Activated CD4-positive, alpha-beta T cell treated with anti-CD3 and anti-CD28 coated beads, Interleukin-2, Interleukin-6, amounts not matched to agents 100 ng/mL and 50 ng/mL, durations not matched to agents 16 hours and 8 hours (primary cell): ENCODE measurements at places on chromosomes 1 and 21.

DNA sequence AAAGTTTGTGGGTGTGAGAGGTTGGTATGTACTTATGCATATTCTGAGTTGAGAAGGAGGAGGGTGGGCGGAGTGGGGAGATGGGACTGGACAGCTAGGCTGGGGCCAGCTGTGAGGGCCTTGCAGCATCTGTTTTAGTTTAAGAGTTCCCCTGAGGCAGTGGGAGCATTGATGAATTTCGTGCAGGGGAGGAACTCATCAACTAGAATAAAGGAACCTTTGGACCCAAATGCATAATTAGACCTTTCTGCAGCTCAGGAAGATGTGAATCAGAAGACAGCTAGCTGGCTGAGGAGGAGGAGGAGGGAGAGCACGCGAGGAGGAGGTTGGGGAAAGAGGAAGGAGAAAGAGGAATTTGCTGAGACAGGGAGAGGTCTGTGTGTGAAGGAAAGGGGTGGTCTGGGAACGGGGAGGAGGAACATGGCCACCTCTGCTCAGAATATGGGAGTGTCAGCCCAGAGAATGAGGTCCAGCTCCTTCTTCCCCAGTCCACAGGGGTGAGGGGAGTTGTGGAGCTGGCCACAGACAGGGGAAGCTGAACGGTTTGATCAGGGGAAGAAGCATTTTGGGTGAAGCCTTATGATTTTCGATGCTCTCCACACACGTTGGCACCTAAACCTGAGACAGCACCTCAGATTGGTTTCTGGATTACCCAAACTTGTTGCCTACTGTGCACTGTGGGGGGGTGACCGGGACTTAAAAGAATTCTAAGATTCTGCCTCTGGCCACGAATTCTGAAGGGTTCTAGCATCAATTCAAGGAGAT lies 27.7 kb downstream of the MYOG start:
- DNase-seq = no peak

DNA sequence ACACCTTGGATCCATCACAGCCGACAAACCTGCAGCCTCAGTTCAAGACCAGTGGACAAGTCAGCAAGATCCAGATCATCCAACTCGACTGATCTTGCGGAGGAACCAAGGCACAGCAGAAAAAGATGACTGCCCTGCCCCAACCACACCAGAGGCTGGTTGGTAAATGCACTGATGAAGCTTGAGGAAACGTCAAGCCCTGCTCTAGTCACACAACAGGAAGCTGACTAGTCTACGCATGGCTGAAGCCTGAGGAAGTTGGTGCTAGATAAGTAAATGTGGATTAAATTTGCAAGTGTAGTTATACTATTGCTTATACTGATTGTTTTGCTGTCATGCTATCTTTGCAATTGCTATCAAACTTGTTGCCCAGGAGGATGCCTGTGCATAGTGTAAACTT lies 89.0 kb downstream of the LIPI start:
- no peak for DNase-seq

GRCh38 chr1:224739303-224739996 lies 123.3 kb downstream of the CNIH3 start:
- DNase-seq = no peak

- DNase-seq = no peak
These were observed 1050.1 kb downstream of the PLA2G4A start for GRCh38 chr1:187878883-187879282.

- DNase-seq = no peak
These were observed 34.5 kb upstream of the CSF3R start for GRCh38 chr1:36517011-36517771.

DNA sequence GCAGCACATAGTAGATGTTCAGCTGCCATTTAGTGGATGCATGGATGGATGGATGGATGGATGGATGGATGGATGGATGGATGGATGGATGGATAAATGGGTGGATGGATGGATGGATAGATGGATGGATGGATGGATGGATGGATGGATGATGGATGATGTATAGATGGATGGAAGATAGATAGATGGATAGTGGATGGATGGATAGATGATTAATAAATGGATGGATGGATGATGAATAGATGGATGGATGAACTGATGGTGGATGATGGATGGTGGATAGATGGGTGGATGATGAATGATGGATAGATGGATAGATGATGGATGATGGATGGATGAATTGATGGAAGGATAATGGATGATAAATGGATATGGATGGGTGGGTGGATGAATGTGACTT lies 20.6 kb downstream of the MATN1 start:
- DNase-seq = no peak

DNA sequence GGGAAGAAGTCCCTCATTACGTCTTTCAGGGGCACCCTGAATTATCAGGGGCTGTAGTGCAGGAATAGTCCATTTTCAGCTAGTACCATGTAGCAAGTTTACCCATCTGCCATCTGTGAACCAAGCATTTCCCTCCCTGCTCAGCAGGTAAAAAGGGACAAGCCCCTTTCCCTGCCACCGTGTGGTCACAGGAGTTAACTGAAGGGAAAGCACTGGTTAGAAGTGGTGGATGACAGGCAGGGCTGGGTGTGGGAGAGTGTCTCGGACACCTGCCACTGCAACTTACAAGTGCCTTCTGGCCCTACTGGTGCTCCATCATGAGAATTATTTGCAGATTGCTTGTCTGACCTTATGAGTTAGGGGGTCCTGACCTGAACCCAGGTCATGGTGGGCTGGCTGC lies 32.0 kb upstream of the IGSF5 start:
- no peak for DNase-seq

DNA sequence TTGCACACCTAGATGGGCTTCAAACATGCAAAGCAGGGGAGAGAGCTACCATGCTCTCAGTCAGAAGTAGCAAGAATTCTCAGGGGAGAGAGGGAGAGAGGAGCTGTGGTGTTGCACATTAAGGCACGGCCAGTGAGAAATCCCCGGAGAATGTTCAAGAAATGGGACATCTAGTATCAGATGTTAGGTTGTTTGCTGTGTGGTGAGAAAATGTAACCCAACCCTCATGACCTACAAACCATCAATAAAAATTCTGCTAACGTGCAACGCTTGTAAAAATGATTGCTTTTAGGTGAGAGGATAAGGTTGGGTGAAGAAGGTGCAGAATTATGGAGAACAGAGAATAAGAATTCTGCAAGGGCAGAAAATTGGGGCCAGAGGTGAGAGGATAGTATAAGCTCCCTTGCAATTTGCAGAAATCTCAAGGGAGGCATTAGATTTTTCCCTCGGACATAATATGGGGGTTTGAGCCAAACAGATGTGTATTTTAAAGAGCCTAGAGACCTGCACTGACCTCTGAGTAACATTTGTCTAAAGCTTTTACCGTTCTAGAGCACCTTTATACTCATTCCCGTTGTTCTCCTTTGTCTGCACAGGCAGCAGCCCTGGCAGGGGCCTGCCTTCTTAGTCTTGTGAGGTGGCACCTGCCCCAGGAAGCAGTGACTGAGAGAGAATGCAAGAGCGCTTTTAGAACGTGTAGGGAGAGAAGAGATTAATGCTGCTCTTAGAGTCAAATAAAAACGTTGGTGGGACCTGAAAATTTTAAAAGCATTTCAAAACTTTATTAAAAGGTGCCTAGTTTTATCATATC lies 25.4 kb upstream of the KIAA0040 start:
- DNase-seq = no peak

- DNase-seq = no peak
These were observed 523.0 kb downstream of the PTPRC start for GRCh38 chr1:199161766-199162303.

DNA sequence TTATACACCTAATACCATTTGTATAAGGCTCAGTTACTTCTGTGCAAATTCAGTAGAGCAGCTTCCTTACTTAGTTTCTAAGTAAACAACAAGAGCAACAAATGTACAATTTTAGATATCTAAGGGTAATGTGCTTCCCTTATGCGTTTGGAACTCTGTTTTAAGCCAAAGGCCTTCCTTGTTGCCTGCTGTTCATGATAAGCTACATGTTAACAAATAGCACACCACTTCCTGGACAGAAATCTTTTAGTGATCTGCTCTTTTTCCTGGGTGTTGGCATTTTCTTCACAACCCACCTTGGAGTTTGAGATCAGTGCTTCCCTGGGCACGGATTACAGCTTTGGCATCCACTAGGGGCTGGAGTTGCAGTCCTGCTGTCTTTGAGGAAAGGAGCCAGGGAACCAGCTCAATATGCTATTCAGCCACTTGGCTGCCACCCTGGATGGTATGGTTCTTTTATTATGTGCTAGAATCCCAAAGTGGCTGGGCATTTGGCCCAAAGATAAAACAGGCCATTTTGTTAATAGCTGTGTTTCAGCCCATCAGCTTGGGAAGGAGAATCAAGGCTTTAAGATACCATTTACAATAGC lies 55.6 kb upstream of the ADAR start:
- DNase-seq = no peak

GRCh38 chr1:19344372-19344810 lies 32.3 kb downstream of the SLC66A1 start:
- peak; percentile 49 for DNase-seq

DNA sequence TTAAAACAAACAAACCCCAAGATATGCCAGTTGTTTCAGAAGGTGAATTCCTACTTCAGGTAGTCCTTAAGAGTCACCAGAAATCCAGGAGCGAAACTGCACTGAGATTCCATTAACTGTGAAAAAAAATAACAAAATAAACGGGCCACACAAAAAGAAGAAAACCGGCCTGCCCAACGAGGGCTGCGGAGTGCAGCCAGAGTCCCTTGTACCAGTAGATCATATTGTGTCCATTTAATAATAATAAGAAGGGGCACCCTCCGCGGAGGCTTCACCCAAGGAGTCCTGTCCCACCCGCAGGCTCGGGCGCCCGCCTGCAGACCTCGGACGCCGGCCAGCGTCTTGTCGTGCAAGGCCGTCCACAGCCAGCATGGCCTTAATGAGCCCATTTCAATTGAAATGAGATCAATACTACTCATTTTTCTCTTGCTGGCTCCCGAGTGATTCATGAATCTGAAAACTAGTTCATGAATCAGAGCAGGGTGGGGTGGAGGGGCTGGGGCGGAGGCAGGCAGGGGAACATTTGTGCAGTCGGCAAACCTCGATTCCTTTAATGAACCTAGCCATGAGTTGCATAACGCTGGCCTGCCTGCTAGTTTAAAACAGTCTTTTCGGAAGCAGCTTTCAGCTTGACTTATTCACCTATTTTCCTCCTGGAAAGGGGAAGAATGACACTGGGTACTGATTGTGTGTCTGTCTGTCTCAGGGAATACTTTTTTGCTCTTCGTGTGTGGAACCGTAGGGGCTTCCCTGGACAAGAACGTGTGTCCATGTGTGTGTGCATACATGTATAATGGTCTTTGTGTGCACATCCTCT lies 113.1 kb upstream of the IRF2BP2 start:
- DNase-seq = peak; percentile 79

DNA sequence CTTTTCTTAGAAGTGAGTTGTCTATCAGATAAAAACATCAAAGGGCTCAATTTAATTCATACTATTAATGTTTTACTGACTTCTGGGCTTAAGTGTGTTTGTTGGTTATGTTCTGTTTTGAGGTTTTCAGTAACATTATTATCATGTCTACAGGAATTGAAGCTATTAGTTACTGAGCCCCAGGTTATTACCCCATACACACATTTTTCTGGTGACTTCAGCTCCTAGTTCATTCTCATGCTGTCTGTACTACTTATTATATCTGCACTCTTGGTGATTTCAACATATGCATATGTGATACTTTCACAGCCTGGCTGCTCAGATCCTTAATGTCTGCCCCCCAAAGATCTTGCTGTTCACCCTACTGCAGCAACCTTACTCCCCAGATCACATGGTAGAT lies 27.0 kb upstream of the SGIP1 start:
- DNase-seq = no peak

- DNase-seq = no peak
These were observed 57.1 kb upstream of the COL18A1 start for GRCh38 chr21:45347712-45348499.

- DNase-seq = no peak
These were observed 286.9 kb upstream of the RUNX1 start for GRCh38 chr21:35335951-35336446.

DNA sequence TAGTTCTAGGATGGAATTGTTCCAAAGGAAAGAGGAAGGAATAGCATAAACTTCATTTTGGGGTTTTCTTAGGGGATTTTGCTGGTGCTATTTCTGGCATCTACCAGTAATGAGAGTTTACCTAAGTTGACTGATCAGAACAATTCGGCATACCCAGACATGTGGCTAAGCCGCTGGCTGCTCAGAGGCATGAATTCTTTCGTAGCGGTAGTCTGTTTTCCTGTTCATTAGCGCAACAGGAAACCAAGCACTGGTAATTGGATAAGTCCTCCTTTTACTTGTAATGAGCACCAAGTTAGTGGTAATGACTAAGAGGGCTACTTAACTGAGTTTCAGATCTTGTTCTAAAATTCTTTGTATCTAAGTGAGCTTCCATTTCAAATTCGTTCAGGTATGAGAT lies 38.6 kb downstream of the C21orf91 start:
- DNase-seq = peak; percentile 79

DNA sequence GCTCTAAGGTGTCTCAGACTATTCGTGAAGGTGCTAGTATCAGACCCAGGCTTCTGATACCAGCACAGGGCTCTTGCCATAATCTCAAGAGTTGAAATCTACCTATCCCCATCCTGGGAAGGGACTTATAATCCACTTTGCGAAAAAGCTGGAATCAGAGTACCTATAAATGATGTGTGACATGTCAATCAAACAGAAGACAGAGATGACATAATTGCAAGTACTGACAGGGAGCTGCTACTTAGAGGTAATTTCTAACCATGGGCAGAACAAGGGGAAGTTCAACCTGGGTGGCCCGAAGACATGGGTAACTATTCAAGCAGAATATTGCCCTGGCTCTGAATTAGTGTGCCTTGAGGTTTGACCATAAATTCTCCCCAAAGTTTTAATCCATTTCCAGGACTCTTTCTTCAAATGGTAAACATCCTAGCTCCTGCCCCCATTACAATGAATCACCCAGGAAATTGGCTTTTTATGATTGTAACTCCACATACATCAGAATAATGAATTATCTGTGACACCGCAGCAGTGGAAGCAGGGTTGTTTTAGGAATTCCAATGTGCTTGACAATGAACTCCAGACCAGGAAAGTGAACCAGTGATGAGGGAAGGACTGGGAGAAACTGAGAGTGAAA lies 37.2 kb downstream of the KANK4 start:
- no peak for DNase-seq

- no peak for DNase-seq
These were observed 62.3 kb downstream of the DHRS3 start for GRCh38 chr1:12555411-12556367.

DNA sequence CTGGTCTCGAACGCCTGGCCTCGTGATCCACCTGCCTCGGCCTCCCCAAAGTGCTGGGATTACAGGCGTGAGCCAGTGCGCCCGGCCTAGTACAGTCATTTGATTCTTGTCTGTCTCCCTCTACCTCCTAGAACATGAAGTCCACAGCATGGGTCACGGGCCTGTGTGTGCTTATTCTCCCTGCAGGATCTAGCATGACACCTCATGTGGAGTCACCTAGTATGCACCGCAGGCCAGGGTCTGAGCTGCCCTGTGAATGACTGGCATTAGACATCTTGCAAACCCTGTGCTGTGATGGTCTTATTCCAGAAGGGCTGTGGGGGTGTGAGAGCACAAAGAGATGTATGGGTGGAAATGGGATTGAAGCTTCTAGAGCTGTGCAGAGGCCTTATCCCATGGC lies 133.2 kb downstream of the GALNT2 start:
- DNase-seq = no peak
